ENCODE measurements at places on chromosomes 3 and 15. TPM values are rescaled to one million over a fixed set of nuclear protein-coding genes. Genes with fewer than 3 reads are reported as not detected.

The GASK1A gene
- total RNA-seq = 7.3 TPM

The GOLGA6B gene
- total RNA-seq = not detected

The ZNF80 gene
- total RNA-seq = 0.28 TPM

The CA12 gene
- 237 TPM for total RNA-seq

The EPHA3 gene
- total RNA-seq = 6.5 TPM

The ARGFX gene
- total RNA-seq = not detected

The C3orf85 gene
- not detected for total RNA-seq

The ACKR4 gene
- 1.0 TPM for total RNA-seq

The GALNT15 gene
- total RNA-seq = 39.9 TPM

The IL17RC gene
- 27.5 TPM for total RNA-seq

The IL20RB gene
- total RNA-seq = 0.79 TPM

The NMNAT3 gene
- 6.4 TPM for total RNA-seq

The MYEF2 gene
- 46.3 TPM for total RNA-seq

The CAPN3 gene
- total RNA-seq = 12.9 TPM

The UCN2 gene
- total RNA-seq = not detected

The TM2D3 gene
- 48.7 TPM for total RNA-seq

The SHC4 gene
- 0.50 TPM for total RNA-seq

The GP5 gene
- 0.22 TPM for total RNA-seq

The DAZL gene
- total RNA-seq = not detected

The CPA3 gene
- total RNA-seq = 47.9 TPM

The MYH15 gene
- 0.44 TPM for total RNA-seq

The CLCN2 gene
- 10.4 TPM for total RNA-seq

The LRRC34 gene
- 4.0 TPM for total RNA-seq

The GRAMD2A gene
- 5.4 TPM for total RNA-seq

The AGTR1 gene
- total RNA-seq = 5.6 TPM
